Epithelial cell of esophagus (primary cell): ENCODE measurements at places on chromosomes 6 and 20.
A peak's percentile ranks its signal among the peaks of the same experiment; 100 is the strongest.

GRCh38 chr6:125301435-125302391 is at the start of gene HDDC2:
Gene HDDC2 (minus strand): TSS chr6:125301967. CDS start chr6:125301932, 35 bp downstream.
- peak; percentile 57 for DNase-seq

DNA sequence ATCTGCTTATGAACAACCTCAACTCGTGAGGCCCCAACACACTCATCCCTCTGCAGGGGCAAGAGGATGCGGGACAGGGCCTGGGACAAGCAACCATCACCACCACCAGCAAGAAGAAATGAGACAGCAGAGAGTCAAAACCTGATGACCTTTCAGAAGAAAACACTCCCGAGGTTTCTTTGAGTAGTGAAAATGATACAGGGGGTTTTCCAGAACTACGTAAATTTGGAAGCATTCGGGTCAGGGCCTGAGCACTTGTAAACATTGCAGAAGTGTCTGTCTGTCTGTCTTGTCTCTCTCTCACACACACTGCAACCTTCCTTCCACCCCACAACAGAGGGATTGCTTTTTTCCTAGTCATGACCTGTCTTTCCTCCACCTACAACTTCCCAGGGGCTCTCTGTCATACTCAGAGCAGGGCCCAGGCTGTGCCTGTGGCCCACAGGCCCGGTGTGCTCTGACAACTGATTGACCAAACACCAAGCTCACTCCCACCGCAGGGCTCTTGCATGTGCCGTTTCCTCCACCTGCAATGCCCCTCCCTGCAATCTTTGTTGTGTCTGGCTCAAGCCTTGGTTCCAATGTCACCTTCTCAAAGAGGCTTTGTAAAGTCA is 90.9 kb downstream of the BMP7 start:
- DNase-seq, result no peak

- DNase-seq, result no peak
Observed at GRCh38 chr6:111631903-111632460, 26.3 kb upstream of the TRAF3IP2 start.

DNA sequence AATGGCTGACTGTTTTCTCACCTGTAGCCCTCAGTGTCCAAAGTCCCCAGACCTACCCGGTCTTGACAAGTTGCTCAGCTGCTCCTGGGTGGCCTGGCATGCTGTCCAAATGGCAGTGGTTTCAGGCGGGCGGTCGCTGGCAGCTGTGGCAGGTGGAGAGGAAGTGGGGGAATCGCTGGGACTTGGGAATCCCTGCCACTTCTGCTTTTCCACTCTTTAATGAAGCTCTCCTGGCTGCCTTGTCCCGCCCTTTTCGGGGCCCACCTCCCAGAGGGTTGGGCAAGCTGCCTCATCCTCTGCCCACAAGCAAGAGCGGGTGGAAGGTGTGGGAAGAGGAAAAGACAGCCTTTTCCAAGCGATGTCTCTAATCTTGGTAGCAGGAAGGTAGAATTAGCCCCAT is at the start of gene OCSTAMP:
Gene OCSTAMP, minus strand, starts transcription at position 194 of the 400 bp plus-strand sequence. Its CDS starts 94 bp downstream, at position 100.
- DNase-seq, result no peak

- DNase-seq, result no peak
Observed at GRCh38 chr20:2398449-2398848, 17.7 kb downstream of the TGM6 start.

GRCh38 chr6:138654715-138655634 is 118.6 kb upstream of the CCDC28A start:
- DNase-seq, result peak; percentile 85

- no peak for DNase-seq
Observed at GRCh38 chr6:119267126-119267905, 82.2 kb downstream of the MAN1A1 start.

DNA sequence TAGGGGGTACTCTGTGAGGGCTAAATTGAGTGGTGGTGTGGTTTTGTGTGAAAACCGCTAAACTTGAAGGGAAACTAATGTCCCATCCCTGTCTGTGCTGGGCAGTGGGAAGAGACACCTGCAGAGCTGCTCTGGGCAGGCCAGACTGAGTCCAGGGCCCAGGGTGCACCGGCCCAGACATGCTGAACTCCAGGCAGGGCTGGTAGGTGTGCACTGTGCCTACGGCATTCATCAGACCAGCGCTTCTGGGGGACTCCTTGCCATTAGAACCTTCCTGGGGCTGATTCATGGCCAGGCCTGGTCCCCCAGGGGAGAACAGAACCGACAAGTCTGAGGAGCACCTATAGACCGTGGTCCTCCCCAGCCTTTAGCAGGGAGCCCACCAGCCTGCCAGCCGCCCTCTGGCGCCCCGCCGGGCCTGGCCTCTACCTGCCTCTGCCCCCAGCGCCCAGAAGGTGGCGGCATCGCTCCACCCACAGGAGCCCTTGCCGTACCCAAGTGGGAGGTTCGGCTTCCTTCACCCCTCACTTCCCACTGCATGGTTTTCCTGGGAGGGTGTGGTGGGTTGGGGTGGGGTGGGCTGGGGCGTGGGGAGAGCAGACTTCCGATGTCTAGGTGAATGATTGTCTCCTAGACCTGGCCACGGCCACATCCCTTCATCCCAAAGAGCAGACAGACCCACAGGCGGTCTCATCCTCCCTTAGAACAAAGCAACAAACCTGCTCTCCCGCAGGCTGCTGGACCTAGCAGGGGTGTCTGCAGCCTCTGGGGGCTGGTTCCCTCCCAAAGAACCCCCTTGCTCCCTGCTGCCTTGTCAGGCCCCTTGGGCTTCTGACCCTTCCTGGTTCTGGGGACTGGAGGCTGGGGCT is 15.5 kb downstream of the CCDC167 start:
- peak; percentile 56 for DNase-seq

GRCh38 chr6:53322188-53323029 is 26.3 kb downstream of the ELOVL5 start:
- peak; percentile 32 for DNase-seq

DNA sequence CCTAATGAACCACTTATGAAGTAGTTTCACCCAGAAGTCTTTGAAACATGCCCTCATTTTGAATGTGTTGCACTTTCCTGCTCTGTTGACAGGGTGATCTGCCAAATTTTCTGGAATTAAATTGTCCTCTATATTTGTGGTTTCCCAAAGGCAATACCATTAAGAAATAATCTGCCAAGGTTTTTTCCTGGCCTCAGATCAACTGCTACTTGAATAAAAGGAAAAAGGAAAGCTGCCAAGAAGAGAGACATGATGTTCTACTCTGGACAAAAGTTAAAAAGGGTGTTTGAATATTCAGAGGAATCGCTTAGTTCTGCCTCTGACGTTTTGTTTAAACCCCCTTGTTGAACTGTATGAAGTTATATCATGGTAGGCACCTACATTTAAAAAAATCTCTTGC is 37.4 kb upstream of the ARMH2 start:
- no peak for DNase-seq

- DNase-seq, result no peak
Observed at GRCh38 chr6:53143710-53144109, 4.9 kb downstream of the GCM1 start.
